ENCODE measurements at places on chromosomes 1 and 21.
A peak's percentile ranks its signal among the peaks of the same experiment; 100 is the strongest.

- no peak for DNase-seq
These were observed 105.2 kb downstream of the SUSD4 start for GRCh38 chr1:223258751-223259198.

DNA sequence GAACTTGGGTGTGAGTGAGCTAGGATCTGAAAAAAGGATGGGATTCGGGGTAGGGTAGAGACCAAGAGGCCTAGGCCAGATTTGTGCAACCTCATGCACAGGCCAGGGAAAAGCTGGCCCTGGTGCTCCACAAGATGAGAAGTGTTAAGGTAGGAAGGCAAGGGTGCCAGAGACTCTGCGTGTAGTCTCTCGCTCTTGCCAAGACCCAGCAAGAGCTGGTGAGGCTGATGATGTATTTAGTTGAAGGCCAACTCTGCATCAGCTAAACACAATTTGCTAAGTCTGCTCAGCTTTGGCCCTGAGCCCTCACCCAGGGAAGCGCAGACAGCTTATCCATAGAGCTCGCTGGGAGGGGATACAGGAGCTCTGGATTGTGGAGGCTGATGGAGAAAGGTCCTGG is 26.6 kb upstream of the SOX13 start:
- DNase-seq, result peak; percentile 80

DNA sequence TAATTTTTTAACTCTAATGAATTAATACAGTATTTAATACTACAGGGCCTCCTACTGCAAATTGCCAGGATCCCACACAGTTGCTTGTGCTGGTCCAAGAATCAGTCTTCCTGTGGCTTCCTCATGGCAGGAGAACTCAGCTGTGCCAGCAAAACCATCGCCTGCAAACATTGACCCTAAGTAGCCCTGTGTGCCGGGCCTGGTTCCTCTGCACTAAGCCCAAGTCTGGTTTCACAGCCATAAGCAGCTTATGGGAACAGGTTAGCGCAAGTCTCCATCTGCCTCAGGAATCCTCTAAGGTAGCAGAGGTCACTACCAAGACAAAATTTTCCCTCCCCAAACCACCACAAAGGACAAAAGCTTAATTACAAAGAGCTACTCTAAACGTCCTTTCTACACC is 216.6 kb downstream of the PLA2G4A start:
- DNase-seq, result no peak

GRCh38 chr1:158107916-158108315 is 72.8 kb upstream of the CD1D start:
- DNase-seq, result no peak

DNA sequence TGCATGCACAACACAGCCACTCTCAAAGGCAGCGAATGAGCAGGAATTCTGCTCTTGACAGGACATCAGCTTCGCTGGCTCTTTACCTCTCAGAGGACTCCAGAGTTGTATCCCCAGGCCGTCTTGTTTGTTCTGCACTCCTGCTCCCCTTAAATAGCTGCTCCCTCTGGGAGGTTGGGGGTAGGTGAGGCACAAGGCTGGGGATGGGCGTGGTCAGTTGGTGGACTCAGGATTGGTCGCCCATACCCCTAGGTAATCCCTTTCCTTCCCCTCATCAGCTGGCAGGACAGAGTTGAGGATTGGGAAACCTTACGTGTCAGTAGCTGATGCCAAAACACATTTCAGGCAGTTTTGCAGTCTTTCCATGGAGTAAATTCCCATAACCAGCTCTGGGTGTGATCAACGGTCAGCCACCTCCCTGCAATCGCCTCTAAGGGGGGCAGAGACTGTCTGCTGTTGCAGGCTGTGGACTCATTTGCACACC is at the start of gene PLA2G2A:
Gene PLA2G2A, minus strand, starts transcription at position 125 of the 484 bp plus-strand sequence. CDS start 845 bp downstream, outside the sequence.
- DNase-seq, result no peak

DNA sequence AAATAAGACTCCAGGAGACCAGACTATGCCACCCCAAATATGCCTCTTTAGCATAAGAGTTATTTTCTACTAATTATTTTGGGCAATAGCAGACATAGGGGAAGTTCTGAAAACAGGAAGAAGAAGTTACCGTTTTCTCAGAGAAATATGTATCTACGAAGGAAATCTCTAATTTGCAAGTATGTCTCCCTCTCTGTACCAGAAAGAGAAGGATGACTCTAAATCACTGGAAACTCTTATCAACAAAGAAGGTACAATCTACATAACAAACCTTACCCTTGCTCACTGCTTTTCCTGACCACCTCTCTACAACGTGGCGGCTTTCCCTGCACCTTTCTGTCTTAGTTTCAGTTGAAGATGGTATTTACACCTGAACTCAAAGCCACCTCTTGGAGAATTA is 49.0 kb downstream of the OMA1 start:
- no peak for DNase-seq
